ENCODE measurements at places on chromosomes 2 and 18. TPM values are rescaled to one million over a fixed set of nuclear protein-coding genes. Genes with fewer than 3 reads are reported as not detected.
A peak's percentile ranks its signal among the peaks of the same experiment; 100 is the strongest.

Gene DNAH7
- 0.21 TPM for total RNA-seq

Gene TXNDC2
- total RNA-seq: not detected

Gene SERPINB12
- 0.32 TPM for total RNA-seq

Gene AFG3L2
- 31.5 TPM for total RNA-seq

DNA sequence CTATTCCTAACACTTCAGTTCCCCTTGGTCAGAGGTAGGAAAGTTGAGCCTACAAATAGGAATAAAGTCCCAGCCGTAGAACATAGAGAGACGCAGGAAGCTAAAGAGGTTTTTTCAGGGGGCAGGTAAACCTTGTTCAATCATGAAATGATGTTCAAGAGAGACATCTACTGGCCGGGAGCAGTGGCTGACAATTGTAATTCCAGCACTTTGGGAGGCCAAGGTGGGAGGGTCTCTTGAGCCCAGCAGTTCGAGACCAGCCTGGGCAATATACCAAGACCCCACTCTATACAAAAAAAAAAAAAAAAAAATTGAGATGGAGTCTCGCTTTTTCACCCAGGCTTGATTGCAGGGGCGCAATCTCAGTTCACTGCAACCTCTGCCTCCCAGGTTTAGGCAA is 66.7 kb upstream of the DNAJC10 start:
- peaks cover 2% of the 10 kb centered on the region for H3K4me1 ChIP-seq
- H3K27me3 ChIP-seq: no peaks in the 10 kb centered on the region
- no peak overlapping the region for H3K4me3 ChIP-seq
- H3K36me3 ChIP-seq: no peaks in the 10 kb centered on the region
- DNase-seq: no peak

DNA sequence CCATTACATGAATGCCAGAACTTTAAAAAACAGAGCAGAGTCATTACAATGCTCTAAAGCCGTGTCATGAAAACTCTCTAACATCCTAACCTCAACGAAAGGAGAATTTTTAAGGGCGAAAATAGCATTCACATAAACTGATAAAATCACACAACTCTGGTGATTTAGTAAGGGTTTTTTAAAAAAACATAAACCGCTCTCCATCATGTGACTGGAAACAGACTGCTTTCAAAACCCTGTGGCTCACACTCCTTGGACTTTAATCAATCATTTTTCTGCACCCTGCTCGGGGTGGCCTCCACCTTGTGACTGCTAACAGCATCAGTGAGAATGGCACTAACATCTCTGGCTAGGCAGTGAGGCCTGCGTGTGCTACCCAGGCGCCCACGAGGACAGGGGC is 12.1 kb downstream of the DOCK10 start:
- no peak for DNase-seq
- no peaks in the 10 kb centered on the region for H3K4me1 ChIP-seq
- no peak overlapping the region for H3K27ac ChIP-seq
- H3K27me3 ChIP-seq: no peaks in the 10 kb centered on the region
- H3K4me3 ChIP-seq: no peak overlapping the region

DNA sequence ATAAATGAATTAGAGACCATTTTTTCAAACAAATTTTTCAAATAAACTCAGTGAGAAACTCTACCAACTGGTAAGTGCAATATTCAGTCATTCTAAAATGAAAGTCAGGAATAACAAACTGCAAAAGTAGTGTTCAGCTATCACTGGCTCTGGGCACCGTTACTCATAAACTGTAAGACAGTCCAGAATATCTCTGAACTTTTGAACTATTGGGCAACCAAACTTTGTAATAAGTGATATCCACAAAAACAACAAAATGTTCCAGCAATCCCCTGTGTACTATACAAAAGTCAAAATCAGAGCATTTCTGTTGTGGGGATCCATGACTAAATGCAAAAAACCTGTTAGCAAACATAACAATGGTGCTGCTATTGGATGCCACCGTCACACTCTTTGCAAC is 56.3 kb downstream of the SLC25A12 start:
- peaks cover 29% of the 10 kb centered on the region for H3K36me3 ChIP-seq
- no peaks in the 10 kb centered on the region for H3K27me3 ChIP-seq
- DNase-seq: no peak
- H3K4me3 ChIP-seq: no peak overlapping the region
- no peaks in the 10 kb centered on the region for H3K4me1 ChIP-seq
- no peak overlapping the region for H3K27ac ChIP-seq

Gene ADAM23
- 2.3 TPM for total RNA-seq

DNA sequence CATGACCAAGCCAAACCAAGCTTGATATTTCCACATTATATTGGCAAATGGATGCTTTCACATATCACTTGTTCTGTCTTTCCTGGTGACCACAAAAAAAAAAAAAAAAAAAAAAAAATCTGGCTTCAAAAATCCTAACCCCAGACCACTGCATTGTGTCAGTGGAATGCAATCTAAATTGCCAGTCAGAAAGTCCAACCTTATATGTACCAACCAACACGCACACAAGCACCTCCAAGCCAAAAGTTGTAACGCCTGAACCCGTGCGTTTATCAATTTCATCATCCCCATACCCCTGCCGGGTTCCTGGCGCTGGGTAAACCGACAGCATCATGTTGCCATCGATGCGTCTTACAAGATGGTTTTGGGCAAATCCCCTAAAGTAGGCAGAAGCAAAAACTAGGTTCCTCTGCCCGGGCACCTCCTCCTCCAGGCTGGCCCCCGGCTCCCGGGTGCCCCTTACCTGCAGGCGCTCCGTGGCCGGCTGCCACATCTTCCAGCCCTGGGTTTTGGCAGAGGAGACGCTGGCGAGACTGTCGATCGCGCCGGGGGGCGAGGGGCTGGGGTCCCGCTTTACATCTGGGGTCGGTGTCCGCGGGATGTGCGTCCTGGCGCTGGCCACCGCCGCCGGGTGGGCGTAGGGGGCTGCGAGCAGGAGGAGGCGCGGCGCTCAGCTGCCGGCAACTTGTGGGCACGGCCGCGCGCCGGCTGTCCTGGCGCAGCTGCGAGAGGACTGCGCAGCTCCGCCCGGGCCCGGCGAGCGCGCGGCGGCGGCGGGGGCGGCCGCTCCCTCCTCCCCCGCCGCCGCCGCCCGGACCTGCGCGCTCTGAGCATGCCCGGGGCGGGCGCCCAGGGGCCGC is at the start of gene PID1:
PID1 (minus strand) TSS at position 737 of the 860 bp plus-strand sequence; CDS start at position 493, 244 bp downstream.
- peak; percentile 68 for DNase-seq
- no peaks in the 10 kb centered on the region for H3K36me3 ChIP-seq
- no peaks in the 10 kb centered on the region for H3K27me3 ChIP-seq
- H3K4me3 ChIP-seq: peak within 1 kb of the TSS; percentile 92
- peaks cover 6% of the 10 kb centered on the region for H3K4me1 ChIP-seq

DNA sequence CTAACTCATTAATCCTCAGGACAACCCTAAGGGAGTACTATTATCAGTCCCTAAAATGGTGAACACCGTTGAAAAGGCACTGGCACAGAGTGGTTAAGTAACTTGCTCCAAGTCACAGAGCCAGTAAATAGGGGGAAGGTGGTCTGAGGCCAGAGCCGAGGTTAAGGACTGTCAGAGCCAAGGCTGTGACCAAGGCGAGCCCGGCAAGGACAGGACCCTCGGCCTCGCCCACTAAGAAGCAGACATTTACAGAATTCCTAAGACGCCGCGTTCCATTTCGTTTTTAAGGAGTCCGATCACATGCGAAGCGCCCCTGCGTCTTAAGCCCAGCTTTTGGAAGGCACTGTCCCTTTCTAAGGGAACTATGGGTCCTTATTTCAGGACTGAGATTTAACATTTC is 1.1 kb downstream of the PDIA6 start:
- peak overlapping the region; percentile 81 for H3K27ac ChIP-seq
- H3K4me3 ChIP-seq: peak overlapping the region; percentile 74
- no peaks in the 10 kb centered on the region for H3K27me3 ChIP-seq
- no peaks in the 10 kb centered on the region for H3K36me3 ChIP-seq

Gene IL37
- not detected for total RNA-seq

DNA sequence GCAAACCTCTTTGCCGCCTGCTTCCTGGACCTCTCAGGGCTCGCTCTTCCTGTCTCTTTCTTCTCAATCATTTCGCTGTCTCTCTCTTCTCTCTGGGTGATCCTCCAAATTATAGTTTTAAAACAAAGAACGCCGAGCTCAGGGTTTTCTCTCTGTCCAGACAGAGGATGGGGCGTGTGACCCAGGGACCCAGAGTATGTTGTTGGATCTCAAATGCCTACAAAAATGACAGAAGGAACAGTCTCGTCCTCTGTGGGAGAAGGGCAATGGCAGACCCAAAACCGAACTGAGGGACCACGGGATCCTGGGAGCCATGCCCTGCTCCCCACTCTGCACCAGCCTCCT is 88.5 kb downstream of the EIPR1 start:
- no peak overlapping the region for H3K27ac ChIP-seq
- H3K4me3 ChIP-seq: no peak overlapping the region
- no peaks in the 10 kb centered on the region for H3K36me3 ChIP-seq
- no peaks in the 10 kb centered on the region for H3K4me1 ChIP-seq
- DNase-seq: peak; percentile 27
- H3K27me3 ChIP-seq: no peaks in the 10 kb centered on the region

DNA sequence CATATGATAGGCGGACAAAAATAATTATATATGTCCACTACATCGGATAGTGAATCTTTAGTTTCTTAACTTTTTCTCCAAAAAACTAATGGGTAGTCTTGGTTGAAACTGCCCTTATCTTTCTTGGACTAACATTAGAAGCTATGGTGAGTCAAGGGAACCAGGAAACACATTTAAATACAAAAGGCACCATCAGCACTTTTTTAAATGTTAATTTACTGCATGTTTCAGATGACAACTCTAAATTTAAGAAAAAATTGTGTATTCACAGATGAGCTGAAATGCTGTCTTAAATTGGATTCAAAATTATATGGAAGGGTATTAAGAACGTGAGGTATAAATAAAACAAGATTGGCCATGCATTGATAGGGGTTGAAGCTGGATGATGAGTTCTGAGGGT is 75.6 kb upstream of the CERS6 start:
- no peak overlapping the region for H3K27ac ChIP-seq
- H3K4me3 ChIP-seq: no peak overlapping the region
- H3K36me3 ChIP-seq: no peaks in the 10 kb centered on the region
- no peaks in the 10 kb centered on the region for H3K27me3 ChIP-seq

Gene RAMP1
- total RNA-seq: 191 TPM

- DNase-seq: no peak
- no peaks in the 10 kb centered on the region for H3K36me3 ChIP-seq
- no peak overlapping the region for H3K27ac ChIP-seq
- H3K4me1 ChIP-seq: no peaks in the 10 kb centered on the region
Measured at GRCh38 chr2:160111951-160112798, 49.8 kb upstream of the PLA2R1 start.

Gene FOXD4L1
- not detected for total RNA-seq

Gene SERPINB8
- total RNA-seq: 4.5 TPM

DNA sequence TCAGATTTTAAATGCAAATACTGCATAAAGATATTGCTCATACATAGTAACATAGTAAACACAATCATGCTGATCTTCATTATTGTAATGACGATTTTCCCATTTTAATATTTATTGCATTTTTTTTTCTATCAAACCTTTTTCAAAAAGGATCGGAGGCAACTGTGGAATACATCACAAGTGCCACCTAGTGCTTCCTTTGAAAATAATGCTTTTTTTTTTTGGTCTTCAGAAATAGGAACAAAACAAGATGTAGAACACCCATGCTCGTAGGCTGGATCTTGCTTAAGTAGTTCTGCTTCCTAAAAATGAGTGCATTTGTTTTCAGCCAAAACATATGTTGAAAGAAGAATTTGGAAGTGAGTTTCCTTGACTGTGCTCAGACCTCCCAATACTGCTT is 35.7 kb upstream of the GPR155 start:
- no peak overlapping the region for H3K27ac ChIP-seq
- DNase-seq: no peak
- no peak overlapping the region for H3K4me3 ChIP-seq
- no peaks in the 10 kb centered on the region for H3K36me3 ChIP-seq

DNA sequence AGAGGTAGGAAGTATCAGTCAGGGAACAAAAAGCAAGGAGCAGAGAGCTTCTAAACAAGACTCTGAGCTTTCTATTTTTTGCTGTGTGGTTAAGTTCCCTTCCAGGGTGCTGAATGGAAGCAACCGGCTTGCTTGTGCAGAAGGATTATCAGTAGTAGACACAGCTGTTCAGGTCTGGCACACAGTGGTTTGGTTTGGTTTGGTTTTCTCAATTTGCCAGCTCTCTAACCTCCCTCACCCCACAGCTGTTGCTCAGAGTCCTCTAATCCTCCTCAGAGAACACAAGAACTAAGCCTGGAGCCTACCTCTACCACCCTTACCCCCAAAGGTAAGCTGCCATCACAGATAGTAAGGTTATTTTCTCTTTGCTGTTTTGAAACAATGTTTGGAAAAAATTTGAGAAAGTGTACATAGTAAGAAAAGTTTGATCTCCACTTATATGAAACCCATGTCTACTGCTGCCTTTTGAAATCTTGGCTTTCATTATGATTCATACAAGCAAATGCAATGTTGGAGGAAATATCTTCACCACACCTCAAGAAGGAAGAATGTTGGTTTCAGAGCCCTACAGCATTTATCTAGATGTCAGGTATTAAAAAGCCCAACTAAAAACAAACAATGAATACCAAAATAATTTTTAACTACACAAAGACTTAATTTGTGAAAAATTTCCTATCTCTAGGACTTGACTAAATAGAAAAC is 255.3 kb downstream of the NR4A2 start:
- no peaks in the 10 kb centered on the region for H3K36me3 ChIP-seq
- no peak for DNase-seq
- H3K4me3 ChIP-seq: no peak overlapping the region
- H3K4me1 ChIP-seq: no peaks in the 10 kb centered on the region
- H3K27ac ChIP-seq: no peak overlapping the region

Gene SAG
- not detected for total RNA-seq

Gene GAREM2
- 2.1 TPM for total RNA-seq

GRCh38 chr2:23427976-23428375 is 43.0 kb downstream of the KLHL29 start:
- DNase-seq: no peak
- no peaks in the 10 kb centered on the region for H3K27me3 ChIP-seq
- no peak overlapping the region for H3K27ac ChIP-seq
- H3K4me1 ChIP-seq: peaks cover 21% of the 10 kb centered on the region
- no peak overlapping the region for H3K4me3 ChIP-seq

DNA sequence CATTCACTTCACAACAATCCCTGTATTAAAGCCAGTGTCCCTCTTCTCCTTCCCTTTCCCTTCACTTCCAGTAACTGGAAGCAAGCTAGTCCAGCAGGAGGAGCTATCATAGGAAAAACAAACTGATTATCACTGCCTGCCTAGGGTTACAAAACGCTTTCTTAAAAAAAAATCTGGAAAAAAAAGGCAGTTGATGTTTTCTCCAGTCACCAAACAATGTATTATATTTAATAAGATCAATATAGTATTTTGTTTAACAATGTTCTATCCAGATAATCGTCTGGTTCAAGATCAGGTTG is 78.8 kb upstream of the ITGB6 start:
- peak overlapping the region; percentile 57 for H3K27ac ChIP-seq
- no peak overlapping the region for H3K4me3 ChIP-seq
- peaks cover 6% of the 10 kb centered on the region for H3K4me1 ChIP-seq
- no peak for DNase-seq
- peaks cover 59% of the 10 kb centered on the region for H3K36me3 ChIP-seq
